ENCODE measurements at places on chromosomes 7 and 10. TPM values are rescaled to one million over a fixed set of nuclear protein-coding genes. Genes with fewer than 3 reads are reported as not detected.

DNA sequence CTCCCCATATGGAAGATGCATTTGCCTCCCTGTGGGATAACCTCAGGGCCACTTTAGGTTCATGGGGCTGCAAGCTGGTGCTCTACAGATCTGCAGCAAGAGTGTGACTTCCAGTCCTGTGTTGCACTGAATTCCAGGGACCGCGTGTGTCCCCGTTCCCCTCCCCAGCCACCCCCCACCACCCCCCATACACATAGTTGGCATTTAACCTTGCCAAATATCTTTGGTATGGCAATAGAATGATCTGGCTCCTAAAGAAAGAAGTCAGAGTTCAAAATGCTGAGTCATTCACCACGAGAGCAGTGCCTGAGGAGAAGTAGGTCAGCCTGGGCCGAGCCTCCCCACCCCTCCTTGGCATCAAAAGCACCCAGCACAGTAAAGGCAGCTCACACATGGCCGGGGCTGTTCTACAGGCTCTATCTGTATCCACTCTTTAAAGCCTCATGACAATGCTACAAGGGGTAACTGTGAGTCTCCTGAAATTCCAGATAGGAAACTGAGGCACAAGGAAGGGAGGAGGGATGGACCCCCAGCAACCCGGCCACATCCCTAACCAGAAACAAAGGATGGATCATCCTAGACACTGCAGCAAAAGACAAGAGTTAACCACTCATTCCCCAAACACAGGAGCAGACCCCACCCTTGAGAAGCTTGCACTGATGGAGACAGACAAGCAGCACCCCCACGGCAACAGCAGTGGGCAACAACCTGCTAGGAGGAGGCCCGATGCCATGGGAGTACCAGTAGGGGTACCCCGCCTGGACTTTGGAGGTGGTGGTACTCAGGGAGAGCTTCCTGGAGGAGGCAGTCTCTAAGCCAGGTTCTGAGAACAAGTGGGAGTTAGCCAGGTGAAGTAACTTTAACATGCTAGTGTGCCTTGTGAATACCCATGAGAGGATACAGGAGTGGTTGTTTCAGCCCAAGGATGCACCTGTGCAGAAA lies 70.3 kb upstream of the NANOS1 start:
- H3K4me1 ChIP-seq: peaks cover 20% of the 10 kb centered on the region
- H3K36me3 ChIP-seq: no peaks in the 10 kb centered on the region
- no peak overlapping the region for H3K4me3 ChIP-seq
- peaks cover 12% of the 10 kb centered on the region for H3K27me3 ChIP-seq
- peak overlapping the region; percentile 42 for H3K27ac ChIP-seq

GRCh38 chr10:50809596-50809995 lies 69.9 kb downstream of the ASAH2B start:
- no peaks in the 10 kb centered on the region for H3K36me3 ChIP-seq
- no peak overlapping the region for H3K4me3 ChIP-seq
- no peak for DNase-seq
- H3K27me3 ChIP-seq: peaks cover 38% of the 10 kb centered on the region
- H3K4me1 ChIP-seq: no peaks in the 10 kb centered on the region

DNA sequence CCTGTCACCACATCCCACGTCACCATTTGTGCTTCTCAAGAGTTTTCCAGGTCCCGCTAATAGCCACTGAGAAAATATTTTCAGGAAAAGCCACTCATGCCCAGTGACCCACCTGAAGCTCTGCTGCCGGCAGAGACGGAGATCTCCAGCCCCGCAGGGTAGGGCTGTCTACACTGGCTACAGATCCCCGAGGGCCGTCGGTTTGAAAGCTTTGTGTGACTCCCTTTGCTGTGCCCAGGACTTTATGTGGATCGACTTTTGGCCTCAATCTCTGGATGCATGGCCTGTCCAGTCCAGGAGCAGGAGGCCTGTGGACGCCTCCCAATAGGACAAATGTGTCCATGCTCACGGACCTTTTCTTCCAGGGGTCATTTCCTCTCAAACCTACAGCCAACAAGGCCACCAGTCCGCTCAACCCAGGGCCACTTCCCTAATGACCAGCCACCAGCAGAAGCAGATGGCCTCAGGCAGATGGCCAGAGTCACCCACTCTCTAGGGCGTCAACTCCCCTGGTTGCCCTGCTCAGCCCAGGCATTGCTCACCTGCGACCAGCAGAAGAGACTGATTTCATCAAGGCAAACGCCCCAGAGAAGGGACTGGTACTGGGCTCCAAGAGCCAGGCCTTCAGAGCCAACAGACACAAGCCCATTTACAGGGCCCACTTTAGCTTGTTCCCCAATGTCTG lies 76.4 kb downstream of the OAT start:
- DNase-seq: no peak
- no peaks in the 10 kb centered on the region for H3K27me3 ChIP-seq
- no peak overlapping the region for H3K4me3 ChIP-seq
- peak overlapping the region; percentile 40 for H3K27ac ChIP-seq

The SCIN gene
- total RNA-seq: 1.6 TPM

The C7orf57 gene
- total RNA-seq: not detected
